ENCODE measurements at places on chromosomes 2 and 18.

DNA sequence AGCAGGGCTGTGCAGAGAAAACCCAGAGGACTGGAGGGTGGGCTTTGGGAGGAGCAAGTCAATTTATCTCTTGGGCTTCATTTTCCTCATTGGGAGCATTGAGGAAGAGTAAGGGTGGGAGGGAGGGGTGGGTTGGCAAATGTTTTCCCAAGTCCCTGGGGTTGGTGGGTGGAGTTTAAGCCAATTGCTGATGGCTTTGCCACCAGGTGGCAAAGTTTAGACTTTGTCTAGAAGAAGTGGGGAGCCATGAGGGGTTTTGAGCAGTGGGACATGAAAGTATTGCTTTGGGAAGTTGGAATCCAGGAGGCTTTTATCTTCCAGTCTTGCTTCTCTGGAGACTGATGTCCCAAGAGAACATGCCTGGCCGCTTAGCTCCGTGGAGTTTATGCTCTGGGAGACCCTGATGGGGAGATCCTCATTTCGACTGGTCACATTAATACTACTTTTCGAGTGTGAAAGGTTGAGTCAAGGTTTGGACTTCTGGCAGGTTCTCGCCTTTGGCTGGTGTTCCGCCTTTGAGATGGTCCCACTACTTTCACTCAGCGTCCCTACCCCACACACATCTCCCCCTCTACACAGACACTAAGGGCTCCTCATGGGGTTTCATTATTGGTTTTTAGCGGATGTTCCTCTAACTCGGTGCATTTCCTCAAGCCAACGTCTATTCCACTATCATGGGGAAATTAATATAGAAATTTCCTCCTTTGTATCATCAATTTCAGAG lies 126.7 kb downstream of the PRKCE start:
- no peak for ATAC-seq

DNA sequence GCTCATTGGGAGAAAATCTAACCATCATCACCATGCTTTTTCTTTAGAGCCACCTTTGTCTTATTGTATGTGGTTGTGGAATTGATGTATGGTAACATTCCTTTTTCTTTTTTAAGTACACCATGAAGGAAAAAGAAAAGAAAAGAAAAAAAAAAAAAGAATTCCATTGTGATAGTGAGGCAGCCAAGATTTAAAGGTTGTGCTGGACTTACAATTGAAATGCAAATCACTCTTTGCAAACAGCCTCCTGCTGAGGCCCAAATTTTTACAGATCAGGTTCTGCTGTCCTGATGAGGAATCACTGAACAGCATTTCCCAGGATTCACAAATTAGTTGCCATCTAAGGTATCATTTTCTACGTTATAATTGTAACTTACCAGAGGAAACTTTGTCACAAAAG lies 1101.0 kb upstream of the FANCL start:
- no peak for ATAC-seq

DNA sequence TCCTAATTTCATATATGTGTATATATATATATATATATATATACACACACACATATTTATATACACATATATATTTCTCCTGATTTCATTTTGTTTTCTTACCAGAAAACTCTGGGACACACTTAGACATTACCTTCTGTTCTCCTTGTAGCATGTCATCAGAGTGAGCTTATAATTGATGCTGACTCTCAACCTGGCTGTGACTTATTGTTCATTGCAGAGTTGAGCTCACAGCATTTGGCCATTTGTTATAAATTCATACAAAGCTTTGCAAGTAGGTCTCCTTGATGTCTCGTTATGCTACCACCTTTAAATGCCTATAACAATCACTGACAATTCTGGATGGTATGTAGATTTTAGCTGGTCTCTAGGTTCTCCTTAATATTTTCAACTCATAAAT lies 314.8 kb downstream of the LRRTM4 start:
- no peak for ATAC-seq

DNA sequence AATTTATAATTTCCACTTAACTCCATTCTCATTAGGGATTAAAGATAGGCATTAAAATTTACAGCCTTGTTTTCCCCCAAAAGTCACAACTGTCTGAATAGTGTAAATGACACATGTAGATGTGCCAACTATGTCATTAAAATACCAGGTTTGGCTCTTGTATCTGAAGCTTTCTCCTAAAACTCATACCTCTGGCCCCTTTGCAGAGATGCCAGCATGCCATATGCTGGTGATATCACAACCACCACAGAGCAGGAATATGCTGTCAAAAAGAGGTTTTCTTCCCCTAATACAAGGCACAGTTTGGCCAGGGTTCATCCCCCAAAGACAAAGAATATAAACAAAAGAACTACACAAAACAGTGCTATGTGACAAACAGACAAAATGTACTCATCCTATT lies 65.4 kb downstream of the REV1 start:
- ATAC-seq, result no peak

DNA sequence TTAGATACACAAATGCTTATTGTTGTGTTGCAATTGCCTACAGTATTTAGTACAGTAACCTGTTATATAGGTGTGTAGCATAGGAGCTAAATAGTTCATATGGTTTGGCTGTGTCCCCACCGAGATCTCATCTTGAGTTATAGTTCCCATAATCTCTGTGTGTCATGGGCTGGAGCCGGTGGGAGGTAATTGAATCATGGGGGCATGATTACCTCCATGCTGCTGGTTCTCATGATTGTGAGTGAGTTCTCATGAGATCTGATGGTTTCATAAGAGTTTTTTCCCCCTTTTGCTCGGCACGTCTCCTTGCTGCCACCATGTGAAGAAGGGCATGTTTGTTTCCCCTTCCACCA lies 190.5 kb upstream of the SESTD1 start:
- ATAC-seq, result no peak

DNA sequence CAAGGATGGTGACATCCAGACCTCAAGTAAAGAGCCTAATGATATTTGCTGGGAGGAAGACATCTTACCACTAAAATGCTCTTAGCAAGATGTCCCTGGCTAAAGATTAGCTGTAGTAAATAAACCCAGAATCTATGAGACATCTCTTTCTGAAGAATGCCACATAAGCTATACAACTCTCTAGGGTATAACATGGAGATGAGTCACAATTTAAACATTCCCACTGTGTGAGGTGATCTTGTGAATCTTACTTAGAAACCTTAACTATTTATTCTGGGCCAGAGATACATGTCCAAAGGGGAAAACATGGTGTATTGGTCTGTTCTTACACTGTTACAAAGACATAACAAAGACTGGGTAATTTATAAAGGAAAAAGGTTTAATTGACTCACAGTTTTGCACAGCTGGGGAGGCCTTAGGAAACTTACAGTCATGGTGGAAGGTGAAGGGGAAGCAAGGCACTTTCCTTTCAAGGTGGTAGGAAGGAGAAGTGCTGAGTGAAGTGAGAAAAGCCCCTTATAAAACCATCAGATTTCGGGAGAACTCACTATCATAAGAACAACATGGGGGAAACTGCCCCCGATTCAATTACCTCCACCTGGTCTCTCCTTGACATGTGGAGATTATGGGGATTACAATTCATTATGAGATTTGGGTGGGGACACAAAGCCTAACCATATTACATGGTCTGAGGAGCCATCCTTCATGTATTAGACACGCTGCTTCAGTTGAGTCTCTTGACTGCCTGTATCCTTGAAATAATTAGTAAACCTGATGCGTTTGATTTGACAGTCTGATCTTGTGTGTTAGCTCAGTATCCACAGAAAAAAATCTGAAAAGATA lies 17.1 kb downstream of the KRCC1 start:
- peak; percentile 68 for ATAC-seq

DNA sequence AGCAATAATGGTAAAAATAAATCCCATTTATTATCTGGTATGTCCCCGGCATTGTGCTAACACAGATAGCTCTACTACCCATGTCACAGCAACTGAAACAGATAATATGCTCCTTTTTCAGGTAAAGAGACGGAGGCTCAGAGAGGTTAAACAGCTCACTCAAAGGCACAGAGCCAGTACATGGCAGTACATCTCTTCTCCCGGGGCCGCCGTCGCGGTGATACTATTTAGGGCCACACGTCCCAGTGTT lies 693 bp upstream of the PDK1 start:
- ATAC-seq, result no peak

Data from esophagus mucosa (tissue), 1 donor.